ENCODE measurements at places on chromosomes 1 and 21. TPM values are rescaled to one million over a fixed set of nuclear protein-coding genes. Genes with fewer than 3 reads are reported as not detected.

Gene CLCN6
- total RNA-seq, result 10.9 TPM

Gene LRRC71
- total RNA-seq, result not detected

Gene UTS2
- total RNA-seq, result not detected

Gene SMPDL3B
- not detected for total RNA-seq

DNA sequence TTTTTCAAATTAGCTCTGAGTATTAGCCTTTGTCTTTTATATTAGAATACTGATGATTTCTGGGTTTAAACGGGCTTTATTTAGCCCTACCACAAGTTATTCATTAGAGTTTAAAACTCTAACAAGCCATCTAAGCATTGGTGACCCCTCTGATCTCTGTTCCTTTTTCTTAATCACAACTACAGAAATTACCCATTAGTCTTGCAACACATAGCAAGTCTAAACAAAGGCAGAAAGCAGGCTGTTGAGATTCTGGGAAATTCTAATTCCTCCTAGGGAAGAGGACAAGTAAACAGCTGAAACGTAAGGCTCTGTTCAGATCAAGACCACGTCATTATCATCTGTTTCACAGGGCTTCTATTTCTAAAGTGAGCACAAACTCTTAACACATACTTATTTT lies 491.2 kb upstream of the ZRANB2 start:
- DNase-seq, result no peak

GRCh38 chr1:178564086-178564782 lies 51.3 kb downstream of the TEX35 start:
- DNase-seq, result no peak

- DNase-seq, result no peak
Measured at GRCh38 chr1:209875515-209875914, 47.7 kb downstream of the UTP25 start.
